ENCODE measurements at places on chromosomes 4 and X.

GRCh38 chrX:133555782-133556458 lies 140.6 kb upstream of the GPC4 start:
- DNase-seq, result no peak

DNA sequence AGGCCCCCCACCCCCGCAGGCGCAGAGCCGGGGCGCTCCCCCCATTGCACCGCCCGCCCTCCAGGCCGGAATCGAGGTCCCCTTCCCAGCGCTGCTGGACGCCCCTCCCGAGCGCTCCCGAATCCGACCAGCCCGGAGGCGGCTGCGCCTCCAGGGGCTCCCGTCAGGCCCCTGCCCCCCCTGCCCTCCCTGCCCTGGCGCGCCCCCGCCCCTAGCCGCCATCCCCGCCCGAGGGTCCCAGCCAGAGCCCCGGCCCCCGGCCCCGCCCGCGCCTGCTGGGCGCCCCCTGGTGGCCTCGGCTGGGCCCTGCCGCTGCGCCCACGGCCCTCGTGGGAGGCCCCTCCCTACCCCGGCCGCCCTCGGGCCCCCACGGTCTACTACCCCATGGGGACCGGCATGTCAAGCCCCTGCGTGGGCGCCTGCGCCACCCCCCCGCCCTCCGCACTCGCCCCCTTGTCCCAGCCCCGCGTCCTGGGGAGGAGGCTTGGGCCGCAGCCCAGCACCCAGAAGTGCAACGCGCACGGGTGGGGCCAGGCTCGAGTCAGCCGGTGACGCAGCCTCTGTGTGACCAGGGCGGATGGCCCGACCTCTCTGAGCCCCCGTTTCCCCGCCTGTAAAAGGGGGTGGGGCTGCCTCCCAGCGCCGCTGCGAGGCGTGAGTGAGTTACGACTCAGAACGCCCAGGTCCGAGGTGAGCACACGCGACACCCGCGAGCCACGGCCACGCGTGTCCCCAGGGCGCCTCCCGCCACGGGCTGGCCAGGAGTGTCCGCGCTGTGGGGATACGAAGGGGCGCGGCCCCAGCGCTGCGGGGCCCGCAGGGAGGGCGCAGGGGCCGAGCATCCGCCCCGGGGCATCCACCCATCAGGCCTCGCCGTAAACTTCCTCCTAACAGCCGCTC lies 104.9 kb downstream of the FAM53A start:
- DNase-seq, result peak; percentile 55

DNA sequence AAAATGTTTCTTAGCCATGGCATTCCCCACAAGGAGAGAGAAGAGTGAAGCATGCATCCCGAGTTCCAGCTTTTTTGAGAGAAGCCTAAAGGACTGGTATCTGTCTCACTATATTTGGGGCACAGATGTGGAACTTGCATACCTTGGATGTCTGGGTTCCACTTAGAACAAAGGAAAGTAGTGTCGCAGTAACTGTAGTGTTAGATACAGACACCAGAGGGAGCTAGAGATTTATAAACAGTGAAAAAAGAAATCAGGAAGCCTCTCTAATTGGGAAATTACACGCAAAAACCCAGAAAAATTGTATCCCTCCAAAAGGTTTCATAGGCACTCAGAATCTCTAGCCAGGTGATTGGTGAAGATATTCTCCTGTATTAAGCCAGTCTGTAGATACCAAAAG lies 34.4 kb downstream of the AGTR2 start:
- DNase-seq, result no peak

GRCh38 chrX:1281521-1281920 lies 12.9 kb downstream of the CSF2RA start:
- DNase-seq, result no peak

GRCh38 chrX:17601441-17602200 lies 135.7 kb upstream of the SCML1 start:
- no peak for DNase-seq
